HEK293T (cell line): ENCODE measurements at places on chromosomes 13 and 19.

GRCh38 chr13:80100636-80101035 is 240.3 kb downstream of the SPRY2 start:
- no peak for DNase-seq

- peak; percentile 44 for DNase-seq
These were observed 21.0 kb upstream of the SPRY2 start for GRCh38 chr13:80361883-80362327.

DNA sequence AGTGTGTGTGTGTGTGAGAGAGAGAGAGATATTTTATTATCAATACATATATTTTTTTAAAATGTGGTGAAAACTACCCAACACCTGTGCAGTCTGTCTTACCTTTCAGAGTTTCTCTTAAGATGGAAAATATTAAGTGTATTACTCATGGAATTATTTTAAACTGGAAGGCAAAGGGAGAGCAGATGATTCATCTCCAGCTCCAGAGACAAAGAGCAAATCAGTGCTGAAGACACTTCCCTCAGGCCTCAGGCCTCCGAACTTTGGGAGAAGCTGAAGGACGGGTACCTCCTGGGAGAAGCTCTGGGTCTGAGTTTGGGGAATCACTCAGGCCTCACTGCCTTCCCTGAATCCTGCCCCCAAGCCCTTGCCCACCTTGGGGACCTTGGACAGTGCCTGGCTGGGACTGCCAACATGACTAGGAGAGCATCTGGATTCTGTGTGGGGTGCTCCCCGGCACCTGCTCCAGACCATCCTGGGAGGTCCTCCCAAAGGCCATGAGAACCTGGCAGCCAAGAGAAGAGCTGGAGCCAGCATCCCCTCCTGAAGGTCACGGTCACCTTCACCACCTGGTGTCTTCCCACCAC is 170.4 kb upstream of the UBL3 start:
- DNase-seq: no peak

- no peak for DNase-seq
These were observed 116.5 kb downstream of the NUFIP1 start for GRCh38 chr13:44872751-44873150.

- DNase-seq: no peak
These were observed 17.7 kb downstream of the CEACAM8 start for GRCh38 chr19:42577016-42577415.

GRCh38 chr13:112843392-112844111 is 125.5 kb upstream of the MCF2L start:
- no peak for DNase-seq

GRCh38 chr13:46687810-46688209 is 109.2 kb downstream of the ESD start:
- no peak for DNase-seq

DNA sequence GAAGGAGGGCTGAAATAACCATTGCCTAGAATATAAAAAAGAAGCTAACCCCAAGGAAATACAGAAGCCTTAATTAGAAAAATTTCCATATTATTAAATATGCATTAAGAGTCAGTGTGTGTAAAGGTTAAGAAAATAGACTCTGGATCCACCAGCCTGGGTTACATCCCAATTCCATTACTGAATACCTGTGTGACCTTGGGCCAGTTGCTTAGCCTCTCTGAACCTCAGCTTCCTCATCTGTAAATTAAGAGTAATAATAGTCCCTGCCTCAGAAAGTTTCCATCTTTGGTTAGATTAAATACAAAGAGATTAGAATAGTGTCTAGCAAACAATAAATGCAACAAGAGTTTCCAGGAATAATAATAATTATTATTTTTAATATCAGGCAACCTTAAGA is 54.5 kb downstream of the ATP7B start:
- no peak for DNase-seq

- DNase-seq: no peak
These were observed 3.4 kb downstream of the ZNF823 start for GRCh38 chr19:11735375-11735774.

- DNase-seq: no peak
These were observed 890 bp upstream of the ZNF611 start for GRCh38 chr19:52735734-52736133.

DNA sequence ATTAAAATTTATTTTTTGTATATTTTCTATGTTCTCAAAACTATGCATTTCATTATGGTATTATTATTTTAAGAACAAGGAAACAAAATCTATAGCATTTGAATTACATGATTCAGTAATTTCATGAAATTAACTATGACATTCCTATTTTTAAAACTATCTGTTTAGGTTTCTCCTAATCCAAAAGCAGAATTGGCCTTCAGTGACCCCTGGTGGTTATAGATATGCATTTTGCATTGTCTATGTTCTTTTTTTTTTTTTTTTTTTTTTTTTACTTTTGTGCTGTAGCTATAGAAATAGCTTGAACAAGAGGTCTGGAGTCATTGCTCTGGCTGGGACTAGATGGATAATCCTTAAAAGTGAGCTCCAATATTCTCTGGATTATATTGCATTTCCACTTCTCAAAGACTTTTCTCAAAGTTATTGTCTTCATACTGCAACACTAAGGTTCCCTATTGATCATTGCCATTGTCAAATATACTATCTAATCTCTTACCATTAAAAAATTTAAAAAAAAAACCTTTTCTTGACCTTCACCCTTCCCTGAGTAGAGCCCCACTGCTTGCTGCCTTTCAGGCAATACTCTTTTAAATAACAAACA is 15.9 kb upstream of the DNAJC3 start:
- DNase-seq: peak; percentile 25

DNA sequence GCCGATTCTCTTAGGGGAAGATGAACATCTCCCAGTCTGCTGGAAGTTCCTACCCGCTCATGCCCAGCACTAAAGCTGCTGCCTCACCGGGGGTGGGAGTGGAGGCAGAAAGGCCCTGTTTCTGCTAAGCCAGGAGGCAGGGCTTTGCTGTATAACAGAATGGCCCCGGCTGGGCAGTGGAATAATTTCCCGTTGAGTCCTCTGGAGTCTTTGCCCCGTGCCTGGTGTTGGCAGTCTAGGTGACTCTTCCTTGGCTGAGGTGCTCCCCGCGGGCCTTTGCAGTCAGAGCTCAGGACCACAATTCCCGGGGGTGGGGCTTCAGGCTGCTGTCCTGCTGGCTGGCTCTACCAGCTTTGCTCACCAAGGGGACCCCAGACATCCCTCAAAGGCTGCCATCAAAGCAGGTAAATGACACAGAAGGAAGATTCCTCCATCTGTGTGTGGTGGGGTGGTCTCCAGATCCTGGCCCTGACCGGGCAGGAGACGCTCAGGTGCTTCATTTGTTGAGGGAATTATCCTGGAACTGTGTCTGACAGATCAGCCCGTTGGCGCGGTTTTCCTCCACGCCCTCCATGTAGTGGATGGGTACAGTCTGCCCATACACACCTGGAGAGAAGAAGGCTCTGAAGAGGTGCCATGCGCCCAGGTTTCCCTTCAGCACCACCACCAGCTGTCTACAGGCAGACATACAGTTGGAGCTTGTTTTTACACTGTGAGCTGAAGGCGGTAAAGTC is 209.9 kb downstream of the TEX29 start:
- no peak for DNase-seq

- no peak for DNase-seq
These were observed 277.8 kb downstream of the POU4F1 start for GRCh38 chr13:78325585-78325984.

DNA sequence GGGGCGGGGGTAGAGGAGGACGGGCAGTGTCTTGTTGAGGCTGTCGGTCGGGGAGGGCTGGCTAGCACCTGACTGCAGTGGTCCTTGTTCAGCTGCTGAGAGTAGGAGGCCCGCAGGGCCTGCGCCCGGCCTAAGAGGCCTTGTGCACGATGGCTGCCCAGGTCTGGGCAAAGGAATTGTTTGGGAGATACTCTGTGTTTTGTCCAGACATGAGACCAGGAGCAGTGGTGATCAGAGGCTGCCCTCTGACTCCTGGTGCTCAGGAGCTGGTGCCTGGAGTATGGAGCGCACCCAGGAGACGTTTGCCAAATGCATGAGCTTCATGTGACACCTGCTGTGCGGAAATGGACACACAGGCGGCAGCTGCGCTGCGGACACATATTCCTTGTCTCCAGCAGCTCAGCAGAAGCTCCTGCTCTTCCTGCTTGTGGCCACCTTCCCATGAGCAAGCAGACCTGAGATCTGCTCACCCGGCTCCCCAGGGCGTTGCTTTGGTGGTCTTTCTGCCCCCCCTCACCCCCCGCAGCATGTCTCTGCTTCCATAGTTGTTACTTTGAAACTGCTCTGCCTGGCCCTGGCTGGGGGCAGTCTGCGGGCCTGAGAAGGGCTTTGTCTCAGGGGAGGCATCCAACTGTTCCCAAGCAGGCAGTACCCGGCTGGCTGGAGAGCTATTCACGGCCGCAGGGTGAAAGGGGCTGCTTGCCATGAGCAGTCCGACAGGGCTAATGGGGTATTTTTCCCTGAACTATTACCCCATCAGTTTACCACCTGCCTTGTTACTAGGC is 163.9 kb downstream of the TEX29 start:
- DNase-seq: no peak

- no peak for DNase-seq
These were observed 574.4 kb upstream of the SLC10A2 start for GRCh38 chr13:103640606-103641005.

DNA sequence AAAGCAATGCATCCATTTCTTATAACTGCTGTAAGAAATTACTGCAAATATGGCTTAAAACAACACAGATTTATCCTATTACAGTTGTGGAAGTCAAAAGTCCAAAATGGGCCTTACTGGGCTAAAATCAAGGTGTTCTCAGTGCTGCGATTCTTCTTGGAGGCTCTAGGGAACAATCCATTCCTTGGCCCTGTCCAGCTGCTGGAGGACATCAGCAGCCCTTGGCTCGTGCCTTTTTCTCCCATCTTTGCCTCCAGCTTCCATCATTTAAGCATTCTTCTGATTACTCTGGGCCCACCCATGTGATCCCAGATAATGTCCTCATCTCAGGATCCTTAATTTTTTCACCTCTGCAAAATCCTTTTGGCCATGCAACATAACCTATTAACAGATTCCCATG is 607.1 kb downstream of the DCT start:
- no peak for DNase-seq

- DNase-seq: no peak
These were observed 5.3 kb upstream of the RNF6 start for GRCh38 chr13:26227166-26227971.

- DNase-seq: no peak
These were observed 309 bp downstream of the LMTK3 start for GRCh38 chr19:48511321-48511731.
